ENCODE measurements at places on chromosomes 4 and X.

- DNase-seq, result no peak
Observed at GRCh38 chr4:67273666-67274065, 271.6 kb downstream of the CENPC start.

GRCh38 chr4:22514481-22514880 lies 1.4 kb downstream of the ADGRA3 start:
- no peak for DNase-seq

- no peak for DNase-seq
Observed at GRCh38 chrX:9845578-9845952, 59.3 kb downstream of the SHROOM2 start.

- DNase-seq, result no peak
Observed at GRCh38 chrX:127085939-127086338, 266.4 kb downstream of the PRR32 start.

DNA sequence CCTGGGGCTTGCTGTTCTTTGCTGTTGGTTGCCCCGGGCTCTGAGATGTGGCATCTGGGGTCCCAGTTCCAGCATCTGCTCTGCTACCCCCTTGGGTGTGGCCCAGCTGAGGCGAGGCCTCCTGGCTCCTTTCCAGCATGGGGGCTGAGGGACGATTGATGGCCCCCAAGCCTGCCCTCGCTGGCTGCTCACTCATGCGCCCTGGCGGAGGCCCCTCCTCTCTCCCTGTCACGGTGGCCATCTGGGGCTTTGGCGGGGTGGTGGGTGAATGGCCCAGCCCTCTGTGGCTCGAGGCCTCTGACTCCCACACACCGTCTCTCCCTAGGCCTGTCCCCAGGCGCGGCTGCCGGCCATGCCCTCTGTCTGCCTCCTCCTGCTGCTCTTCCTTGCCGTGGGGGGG lies 1.8 kb downstream of the PLXNA3 start:
- DNase-seq, result peak; percentile 84

DNA sequence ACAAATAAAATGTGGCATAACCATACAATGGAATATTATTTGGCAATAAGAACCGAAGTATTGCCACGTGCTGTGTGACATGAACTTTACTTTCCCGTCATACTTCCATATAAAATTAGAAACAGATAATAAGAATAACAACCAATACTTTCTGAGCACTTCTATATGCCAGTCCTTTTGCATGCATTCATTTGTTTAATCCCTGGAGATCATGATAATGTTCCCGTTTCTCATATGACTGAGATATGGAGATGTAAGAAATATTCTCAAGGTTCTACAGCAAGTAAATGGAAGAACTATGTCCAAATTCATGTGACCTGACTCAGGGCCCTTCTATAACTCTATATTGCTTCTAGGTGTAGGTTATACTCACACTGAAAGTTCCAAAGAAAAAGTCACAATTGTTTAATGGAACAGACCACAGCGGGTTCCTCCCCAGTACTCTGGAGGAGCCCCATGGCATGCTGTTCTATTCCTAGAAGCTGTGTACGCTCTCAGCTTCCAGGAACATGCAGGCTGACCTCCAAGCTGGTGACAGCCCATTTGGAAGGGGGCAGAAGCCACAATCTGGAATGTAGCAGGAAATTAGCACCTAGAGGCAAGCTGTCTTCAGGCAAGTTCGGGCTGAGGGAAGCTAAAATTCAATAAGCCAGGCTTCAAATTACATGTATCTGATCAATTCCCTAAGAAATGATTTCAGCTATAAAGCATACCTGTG lies 31.5 kb downstream of the QDPR start:
- no peak for DNase-seq

DNA sequence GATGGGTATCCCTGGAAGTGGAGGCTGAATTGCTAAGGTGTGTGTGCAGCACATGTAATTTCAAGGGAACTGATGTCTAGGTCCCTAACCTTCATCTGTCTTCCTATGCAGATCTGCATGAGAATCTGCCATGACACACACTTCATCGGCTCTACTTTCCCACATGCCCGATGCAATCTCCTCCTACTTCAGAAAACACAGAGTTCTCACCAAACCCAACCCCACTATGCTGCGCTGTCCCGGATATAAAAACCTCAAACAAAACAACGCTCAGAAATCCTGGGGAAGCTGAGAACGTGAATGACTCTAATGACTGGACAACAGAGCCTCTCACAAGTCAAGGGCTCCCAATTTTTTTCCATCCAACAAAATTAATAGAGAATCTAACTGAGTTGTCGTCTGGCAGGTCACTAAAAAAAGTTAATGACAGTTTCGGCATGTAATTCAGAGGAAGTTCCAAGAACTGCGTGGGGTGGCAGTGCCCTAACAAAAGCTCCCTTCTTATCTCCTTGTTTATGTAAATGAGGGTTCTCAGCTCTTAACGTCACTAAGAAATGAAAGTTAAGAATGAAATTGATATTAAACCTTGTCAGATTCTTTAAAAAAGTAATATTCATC lies 39.0 kb downstream of the STX18 start:
- no peak for DNase-seq

DNA sequence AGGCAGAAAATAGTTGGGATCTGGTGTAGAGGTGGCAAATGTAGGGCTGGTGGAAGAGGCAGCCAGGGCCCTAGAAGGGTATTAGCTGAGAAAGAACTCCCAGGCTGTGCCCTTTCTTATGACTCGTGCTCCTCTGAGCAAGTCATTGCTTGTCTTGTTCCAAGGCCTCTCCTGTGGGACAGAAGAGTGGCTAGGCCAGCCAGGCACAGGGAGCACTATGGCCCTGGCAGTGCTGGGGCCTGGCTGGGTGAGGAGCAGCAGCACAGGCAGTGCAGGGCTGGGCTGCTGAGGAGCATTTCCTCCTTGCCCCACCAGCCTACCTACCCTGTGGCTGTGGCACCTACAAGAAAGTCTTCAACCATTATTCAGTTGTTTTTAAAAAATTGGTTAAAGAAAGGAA lies 298.5 kb upstream of the NR3C2 start:
- no peak for DNase-seq

DNA sequence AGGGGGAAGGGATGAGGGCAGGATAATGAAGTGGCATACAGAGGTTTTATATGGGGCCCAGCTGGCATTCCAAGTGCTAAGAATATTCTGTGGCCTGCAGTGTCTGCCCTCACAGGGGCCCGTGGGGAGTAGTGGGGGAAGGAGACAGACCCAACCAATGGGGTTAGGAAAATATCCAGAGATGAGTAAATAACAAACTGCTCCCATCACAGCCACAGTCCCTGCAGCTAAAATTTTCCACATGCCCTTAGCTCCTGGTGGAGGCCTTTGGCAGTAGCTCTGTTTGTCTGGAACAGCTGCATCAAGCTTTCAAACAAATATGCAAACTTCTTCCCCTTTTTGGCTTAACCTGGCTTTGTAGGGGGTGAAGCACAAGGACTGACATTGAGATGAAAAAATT lies 3.1 kb downstream of the SRPX2 start:
- DNase-seq, result no peak

GRCh38 chrX:30308263-30309138 lies 689 bp downstream of the NR0B1 start:
- DNase-seq, result peak; percentile 35

DNA sequence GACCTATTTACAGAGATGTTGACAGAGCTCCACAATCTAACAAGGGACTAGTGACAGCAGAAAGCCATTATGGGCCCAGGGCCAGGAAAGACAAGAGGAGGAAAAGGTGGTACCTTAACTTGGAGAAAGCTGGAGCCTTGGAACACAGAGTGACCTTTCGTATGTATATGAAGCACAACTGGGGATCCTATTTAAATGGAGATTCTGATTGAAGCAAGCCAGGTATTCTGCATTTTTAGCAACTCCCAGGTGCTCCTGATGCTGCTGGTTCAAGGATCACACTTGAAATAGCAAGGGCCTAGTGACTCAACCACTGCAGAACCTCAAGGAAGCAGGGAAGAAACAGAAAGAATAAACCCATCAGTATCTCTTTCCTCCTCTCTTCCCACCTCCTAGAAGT lies 99.4 kb downstream of the TMEM47 start:
- no peak for DNase-seq

GRCh38 chr4:20086067-20086798 lies 165.5 kb upstream of the SLIT2 start:
- DNase-seq, result no peak

DNA sequence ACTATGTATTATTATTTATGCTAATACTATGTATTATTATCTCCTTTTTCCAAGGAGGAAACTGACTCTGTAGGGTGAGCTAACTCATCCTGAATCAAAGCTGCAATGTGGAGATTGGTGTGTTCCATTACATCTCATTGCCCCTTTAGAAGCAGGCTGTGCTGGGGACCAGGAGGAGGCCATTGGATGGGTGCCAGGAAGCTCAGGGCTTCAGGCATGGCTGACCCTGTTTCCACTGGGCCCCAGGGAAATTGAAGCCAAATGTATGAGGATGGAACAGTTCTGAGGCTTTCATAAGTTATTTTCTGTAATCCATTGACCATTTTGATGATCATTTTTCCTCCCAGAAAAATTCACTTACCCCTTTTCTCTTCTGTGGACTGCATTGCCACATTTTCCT lies 418.8 kb upstream of the ZFP42 start:
- no peak for DNase-seq

- no peak for DNase-seq
Observed at GRCh38 chrX:104315555-104315954, 60.8 kb upstream of the ESX1 start.

- DNase-seq, result no peak
Observed at GRCh38 chr4:24753519-24753918, 41.9 kb upstream of the SOD3 start.

GRCh38 chr4:7390906-7391636 lies 43.7 kb downstream of the PSAPL1 start:
- peak; percentile 6 for DNase-seq

- no peak for DNase-seq
Observed at GRCh38 chrX:136574548-136574947, 42.5 kb downstream of the VGLL1 start.

DNA sequence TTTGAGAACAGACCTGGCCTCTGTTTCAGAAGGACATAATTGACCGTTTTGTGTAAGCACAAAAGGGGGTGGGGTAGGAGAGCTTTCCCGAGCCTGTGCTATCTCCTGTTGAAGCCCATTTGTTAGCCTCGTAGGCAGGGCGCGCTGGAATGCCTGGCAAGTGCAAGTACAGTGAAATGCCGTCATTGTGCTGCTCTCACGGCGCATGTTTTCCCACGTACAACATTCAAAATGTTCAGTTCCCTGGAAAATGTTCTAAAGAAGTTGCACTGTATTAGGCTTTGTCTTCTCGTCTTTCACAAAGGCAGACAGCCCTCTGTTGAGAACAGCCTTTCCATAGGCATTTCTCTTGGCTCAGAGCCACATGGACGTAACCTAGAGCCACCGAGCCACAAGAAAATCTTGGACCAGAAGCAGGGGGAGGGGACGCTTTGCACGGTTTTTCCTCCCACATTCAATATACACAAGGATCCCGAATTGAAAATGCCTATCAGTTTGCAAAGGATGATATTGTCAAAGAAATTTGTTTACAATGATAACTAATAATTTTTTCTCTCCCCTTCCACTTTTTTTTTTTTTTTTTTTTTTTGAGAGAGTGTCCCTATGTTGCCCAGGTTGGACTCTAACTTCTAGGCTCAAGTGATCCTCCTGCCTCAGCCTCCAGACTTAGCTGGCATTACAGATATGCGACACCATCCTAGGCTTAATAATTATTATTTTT lies 54.6 kb upstream of the RAPGEF2 start:
- DNase-seq, result peak; percentile 33

GRCh38 chr4:124334119-124334518 lies 378.4 kb downstream of the ANKRD50 start:
- peak; percentile 46 for DNase-seq

DNA sequence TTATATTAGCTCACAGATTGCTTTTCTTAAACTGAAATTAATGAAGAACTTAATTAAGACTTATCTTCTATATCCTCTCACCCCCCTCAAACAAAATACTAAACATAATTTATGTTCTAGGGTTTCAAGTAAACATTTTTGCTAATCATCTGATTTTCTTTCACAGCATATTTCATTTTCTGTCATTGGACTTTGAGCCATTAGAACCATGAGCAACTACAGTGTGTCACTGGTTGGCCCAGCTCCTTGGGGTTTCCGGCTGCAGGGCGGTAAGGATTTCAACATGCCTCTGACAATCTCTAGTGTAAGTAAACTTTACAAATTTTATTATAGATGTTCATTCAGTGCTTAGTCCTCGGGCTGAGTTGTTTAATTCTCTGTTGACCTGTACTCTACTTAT lies 3.3 kb downstream of the PDLIM5 start:
- DNase-seq, result no peak

- DNase-seq, result no peak
Observed at GRCh38 chr4:32858971-32859370, 2138.8 kb downstream of the PCDH7 start.

GRCh38 chrX:15336023-15336413 lies 695 bp upstream of the PIGA start:
- DNase-seq, result no peak

DNA sequence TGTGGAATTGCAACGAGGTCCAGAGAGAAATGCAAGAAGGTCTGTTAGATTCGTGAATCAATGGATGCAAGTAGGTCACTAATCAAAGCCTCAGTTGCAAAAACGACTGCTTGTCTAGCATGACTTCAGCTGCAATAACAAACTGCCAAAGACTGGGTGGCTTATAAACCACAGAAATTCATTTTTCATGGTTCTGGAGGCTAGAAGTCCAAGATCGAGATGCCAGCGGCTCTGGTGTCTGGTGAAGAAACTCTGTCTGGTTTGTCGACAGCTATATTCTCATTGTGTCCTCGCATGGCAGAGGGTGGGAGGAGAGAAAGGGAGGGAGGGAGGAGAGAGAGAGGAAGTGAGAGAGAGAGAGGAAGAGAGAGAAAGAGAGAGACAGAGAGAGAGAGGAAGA lies 114.7 kb downstream of the MXRA5 start:
- DNase-seq, result no peak

GRCh38 chr4:95108883-95109421 lies 351.2 kb downstream of the BMPR1B start:
- DNase-seq, result no peak

DNA sequence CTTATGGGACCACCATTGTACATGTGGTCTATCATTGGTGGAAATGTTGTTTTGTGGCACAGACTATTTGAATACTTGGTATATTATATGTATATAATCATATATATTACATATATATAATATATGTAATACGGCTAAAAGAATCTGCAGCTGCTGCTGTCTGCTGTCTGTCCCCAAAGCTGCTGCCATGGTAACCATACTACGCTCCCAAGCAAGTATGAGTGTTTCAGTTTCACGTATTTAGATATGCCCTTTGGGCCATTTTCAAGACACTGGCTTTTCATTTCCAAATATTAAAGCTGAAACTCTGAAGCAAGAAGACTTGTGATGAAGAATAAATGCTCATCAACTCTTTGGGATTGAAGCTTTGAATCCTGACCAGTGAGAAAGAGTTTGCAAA lies 42.0 kb upstream of the ARSJ start:
- no peak for DNase-seq

- no peak for DNase-seq
Observed at GRCh38 chr4:181365671-181366070, 877.5 kb upstream of the TENM3 start.
